Muscle of back (tissue), 13 donors: ENCODE measurements at places on chromosomes 6 and 20.

- DNase-seq = no peak
Observed at GRCh38 chr6:42383421-42384205, 68.1 kb downstream of the TRERF1 start.

- DNase-seq = no peak
Observed at GRCh38 chr6:168606722-168607121, 165.7 kb downstream of the SMOC2 start.

DNA sequence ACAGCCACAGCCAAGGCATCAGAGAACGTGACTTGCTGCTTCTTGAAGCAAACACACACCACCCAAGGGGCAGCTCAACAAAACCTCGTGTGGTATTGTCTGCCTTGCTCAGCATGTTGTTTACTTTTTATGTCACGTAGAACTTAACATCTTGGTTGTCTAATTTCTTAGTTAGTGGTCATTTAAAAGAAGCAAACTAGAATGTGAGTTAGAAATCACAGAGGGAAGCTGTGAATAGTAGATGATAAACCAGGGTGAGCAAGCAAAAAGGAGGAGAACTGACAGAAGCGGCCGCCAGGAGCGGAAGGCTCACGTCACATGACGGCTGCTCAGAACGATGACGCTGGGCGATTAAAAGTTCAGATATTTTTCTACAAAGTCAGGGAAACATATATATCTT lies 51.5 kb upstream of the KIF25 start:
- no peak for DNase-seq

DNA sequence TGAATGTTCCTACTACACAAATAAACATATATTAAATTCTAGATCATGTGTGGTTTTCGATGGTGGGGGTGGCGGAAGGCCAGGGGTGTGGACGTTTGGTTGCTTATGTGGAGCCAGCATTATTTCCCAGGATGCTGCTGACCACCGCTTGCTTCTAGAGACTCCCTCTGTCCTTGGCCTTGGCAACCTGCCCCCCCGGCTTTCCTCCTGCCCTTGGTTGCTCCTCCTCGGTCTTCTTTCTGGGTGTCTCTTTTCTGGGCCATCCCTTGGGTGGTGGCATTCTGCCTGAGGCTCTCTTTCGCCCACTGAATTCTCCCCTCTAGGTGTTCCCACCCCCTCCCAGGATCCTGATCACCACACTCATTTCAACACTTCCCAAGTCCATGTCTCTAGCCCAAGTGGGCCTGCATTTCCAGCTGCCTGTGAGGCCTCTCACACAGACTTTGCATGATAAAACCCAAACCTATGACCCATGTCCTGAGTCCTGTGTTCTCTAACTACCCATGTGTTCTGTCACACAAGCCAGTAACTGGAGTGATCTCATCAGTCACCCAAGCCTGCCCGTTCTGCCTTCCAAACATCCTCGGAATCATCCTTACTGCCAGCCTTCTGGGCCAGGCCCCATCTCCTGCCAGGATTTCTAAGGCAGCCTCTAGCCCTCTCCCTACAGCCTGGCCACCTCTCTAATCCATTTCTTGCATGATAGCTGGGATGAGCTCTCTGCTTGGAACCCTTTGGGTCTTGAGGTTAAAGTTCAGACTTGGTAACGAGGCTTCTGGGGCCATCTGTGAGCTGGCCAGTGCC lies 71.2 kb downstream of the CDS2 start:
- DNase-seq = no peak

DNA sequence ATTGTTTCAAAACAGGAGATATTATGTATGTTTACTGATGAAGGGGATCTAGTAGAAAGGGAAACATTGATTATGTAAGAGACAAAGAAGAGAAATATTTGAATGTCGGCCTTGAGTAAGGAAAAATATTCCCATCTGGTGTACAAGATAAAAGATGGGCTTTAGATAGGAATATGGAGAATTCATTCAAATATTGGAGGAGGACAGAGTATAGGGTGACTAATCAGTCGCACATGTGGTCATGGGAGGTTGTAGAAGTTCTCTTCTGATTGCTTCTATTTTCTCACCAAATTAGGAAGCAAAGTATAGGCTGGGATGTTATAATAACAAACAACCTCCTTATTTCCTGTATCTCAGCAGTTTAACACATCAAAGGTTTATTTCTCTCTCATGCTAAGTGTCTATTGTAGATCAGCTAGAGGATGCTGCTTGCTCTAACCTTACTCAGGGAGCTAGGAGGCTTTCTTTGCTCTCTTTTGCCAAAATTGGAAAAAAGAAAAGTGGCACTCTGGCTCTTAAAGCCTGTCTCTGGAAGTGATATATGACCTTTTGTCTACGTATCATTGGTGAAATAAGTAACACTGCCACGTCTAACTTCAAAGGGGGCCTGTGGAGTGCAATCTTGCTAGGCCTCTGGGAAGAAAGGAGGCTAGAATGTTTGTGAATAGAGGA lies 1.2 kb upstream of the HDDC2 start:
- DNase-seq = no peak

DNA sequence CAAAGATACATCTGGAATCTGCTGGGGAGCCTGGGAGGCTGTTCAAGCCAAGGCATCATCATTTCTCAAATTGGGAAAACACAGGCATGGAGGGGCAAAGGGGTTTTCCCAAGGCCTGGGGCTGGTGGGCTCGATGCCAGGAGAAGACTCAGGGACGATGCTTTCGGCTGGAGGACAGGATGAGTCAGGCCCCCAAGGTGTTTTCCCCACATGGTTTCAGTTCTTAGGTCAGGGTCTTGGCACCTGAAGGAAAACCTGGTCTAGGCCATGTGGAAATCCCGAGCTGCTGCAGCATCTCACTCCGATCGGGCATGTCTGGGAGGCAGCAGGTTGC lies 348.1 kb downstream of the CDC5L start:
- DNase-seq = no peak
